ENCODE measurements at places on chromosomes 12 and 14.

DNA sequence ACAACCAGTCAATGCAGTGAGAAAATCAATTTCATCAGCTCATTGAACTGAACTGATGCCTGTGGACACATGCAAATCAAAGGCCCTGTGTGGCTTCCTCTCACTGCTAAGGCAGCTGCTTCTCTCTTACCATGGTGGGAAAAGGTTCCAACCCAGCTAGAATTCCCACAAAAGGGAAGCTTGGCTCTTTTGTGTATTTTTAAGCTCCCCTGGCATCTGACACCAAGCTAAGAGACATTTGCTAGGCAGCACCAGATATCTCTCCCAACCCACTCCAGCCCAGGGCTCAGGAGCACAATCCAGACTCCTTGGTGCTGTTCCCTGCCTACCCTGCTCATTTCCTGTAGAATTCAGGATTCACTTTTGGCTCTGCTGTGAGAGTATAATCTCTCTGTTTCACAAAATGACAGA, 129.6 kb downstream of the GXYLT1 start:
- DNase-seq, result no peak

DNA sequence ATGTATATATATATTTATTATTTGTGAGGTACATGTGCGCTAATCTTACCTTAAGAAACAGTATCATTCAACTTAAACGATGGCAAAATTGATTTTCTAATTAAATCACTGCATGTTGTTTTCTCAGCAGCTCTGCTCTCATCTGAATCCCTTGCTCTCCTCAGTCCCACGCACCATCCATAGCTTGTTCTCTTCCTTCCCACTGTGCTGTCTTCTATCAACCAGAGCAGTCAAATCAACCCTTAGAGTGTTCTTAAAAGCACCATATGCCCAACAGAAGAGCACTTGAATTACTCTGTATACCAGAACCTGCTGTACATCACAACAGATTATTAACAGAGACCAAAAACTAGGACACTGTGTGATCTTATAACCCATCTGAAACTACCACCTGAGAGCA, 209.4 kb upstream of the G2E3 start:
- no peak for DNase-seq

GRCh38 chr14:104218361-104219180, 80.2 kb downstream of the KIF26A start:
- DNase-seq, result no peak

GRCh38 chr14:69317102-69317755, 57.3 kb downstream of the GALNT16 start:
- DNase-seq, result no peak

DNA sequence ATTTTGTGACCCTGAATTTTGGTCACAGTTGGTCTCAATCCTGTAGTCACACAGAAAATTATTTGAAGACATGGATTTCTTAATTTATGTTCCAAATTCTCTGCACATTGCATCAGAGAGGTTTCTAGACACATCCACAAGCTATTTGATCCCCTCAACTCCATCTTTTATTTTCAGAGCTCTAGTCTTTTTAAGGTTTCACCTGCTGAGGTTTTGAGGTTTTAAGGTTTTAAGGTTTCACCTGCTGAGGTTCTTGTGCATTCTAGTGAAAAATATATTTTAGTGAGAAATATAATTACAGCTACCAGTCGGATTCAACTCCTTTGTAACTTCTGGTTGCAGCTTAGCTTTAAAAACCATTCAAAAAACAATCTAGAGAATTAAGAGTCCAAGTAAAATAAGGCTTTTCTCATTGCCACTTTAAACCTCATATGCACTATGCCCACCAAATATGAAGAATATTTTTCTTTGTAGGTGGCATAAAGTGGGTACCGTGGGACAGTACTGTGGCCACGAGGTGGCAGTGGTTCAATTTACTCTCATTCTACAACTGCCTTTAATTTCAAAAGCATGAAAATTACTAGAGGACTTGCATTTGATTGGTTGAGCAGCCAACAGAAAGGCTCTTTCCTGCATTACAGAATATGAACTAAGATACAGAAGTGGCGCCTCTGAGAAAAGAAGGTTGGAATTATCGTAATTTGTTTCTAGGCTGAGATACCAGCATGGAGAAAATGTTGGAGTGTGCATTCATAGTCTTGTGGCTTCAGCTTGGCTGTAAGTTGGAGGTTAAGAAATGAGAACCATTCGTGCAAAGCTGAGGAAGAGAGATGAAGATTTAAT, 366.5 kb upstream of the OR4E1 start:
- peak; percentile 80 for DNase-seq

- DNase-seq, result no peak
Observed at GRCh38 chr12:23930599-23930998, 18.9 kb downstream of the SOX5 start.

- no peak for DNase-seq
Observed at GRCh38 chr14:38255408-38255672, 553 bp downstream of the CLEC14A start.

DNA sequence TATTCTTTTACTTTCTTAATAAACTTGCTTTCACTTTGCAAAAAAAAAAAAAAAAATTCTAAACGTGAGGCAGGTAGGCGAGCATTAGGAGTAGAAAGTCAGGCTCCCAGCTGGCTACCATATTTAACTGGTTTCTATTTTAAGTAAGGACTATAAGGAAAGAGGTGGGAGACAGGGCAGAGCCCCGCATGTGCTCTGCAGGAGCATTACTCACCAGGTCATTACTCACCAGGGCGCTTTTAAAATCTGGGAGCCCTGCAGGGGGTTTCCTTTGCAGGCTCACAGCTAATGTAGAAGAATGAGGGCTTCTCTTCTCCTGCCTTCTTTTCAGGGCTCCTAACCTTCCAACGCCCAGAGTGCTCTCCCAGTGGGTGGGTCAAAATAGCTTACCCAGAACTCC, 14.0 kb upstream of the DPF3 start:
- no peak for DNase-seq

GRCh38 chr12:26748412-26748740, 84.6 kb downstream of the ITPR2 start:
- DNase-seq, result no peak

- peak; percentile 97 for DNase-seq
Observed at GRCh38 chr12:66169221-66170170, at the start of gene TMBIM4. Gene TMBIM4 (minus strand): TSS chr12:66169996. CDS start chr12:66169951, 45 bp downstream.

DNA sequence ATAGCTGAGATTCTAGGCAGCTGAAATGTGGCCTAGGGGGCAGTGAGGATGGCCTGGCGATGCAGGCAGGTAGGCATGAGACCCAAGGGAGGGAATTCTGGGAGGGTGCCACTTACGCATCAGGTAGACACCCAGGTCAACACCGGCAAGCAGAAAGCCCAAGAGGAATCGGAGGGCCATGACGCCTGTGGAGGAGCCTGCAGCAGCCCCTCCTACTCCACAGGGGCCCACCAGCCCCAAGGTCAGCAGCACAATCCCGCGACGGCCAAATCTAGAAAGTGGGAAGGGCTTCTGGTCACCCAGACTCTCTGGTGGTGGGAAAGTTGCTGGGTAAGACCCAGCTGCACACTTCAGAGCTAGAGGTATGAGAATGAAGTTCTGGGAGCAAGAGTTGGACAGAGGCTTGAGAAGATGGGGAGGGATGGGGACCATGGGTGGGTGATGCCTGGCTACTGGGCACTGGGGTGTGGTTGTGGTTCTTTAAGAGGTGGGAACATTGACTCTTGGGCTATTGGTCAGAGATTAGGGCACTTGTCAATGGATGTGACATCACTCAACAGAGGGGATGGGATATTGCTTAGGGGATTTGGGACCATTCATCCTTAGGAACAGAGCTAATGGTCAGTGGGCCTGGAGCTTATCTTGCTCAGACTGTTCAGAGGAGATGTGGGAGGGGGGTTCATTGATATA, 3.4 kb downstream of the SLC22A17 start:
- DNase-seq, result no peak

DNA sequence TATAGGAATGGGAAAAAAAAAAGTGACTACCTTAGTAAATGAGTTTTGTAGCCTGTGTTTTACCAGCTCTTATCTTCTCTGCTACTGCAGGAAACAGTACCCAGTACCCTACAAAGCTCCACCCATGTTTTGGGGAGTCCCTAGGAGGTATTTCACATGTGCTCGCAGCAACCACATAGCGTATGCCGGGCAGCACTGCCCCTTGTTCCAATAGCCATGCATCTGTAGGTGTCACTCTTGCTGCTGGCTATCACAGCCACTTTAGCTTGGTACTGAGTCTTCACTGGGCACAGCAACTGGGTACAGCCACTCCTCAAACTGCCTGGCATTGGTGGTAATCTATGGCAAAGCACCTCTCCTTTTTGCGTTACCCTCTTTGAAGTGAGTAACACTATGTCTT, 2.0 kb upstream of the MDM1 start:
- DNase-seq, result peak; percentile 95

DNA sequence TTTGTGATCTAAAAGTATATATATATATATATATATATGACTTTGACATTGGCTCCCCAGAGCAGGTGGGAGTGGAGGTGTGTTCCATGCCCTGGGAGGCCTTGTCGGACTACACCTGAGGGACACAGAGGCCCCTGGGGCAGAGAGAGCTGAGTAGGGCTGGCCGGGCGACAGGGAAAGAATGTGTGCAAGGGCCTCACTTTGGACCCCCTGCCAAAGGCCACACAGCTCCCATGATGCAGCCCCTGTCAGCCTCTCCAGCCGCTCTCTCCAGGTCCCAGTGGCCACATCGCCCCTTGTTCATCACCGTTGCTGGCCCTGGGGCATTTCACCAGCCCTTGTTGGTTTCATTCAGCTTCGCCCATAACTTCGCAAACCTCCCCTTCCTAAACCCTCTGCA, 123.9 kb downstream of the BCL11B start:
- no peak for DNase-seq

DNA sequence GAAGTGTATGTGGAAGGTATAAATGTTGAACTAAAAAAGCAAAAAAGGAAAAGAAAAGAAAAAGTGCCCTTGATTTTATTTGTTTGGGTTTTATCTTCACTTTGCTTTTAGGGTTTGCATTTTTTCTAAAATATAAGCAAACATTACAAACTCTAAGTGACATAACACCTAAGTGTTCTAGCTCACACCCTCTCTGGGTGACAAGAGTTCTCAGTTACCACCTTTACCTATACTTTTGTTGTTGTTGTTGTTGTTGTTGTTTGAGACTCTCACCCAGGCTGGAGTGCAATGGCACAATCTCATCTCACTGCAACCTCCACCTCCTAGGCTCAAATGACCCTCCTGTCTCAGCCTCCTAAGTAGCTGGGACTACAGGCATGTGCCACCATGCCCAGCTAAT, 13.0 kb downstream of the KLRG1 start:
- no peak for DNase-seq

DNA sequence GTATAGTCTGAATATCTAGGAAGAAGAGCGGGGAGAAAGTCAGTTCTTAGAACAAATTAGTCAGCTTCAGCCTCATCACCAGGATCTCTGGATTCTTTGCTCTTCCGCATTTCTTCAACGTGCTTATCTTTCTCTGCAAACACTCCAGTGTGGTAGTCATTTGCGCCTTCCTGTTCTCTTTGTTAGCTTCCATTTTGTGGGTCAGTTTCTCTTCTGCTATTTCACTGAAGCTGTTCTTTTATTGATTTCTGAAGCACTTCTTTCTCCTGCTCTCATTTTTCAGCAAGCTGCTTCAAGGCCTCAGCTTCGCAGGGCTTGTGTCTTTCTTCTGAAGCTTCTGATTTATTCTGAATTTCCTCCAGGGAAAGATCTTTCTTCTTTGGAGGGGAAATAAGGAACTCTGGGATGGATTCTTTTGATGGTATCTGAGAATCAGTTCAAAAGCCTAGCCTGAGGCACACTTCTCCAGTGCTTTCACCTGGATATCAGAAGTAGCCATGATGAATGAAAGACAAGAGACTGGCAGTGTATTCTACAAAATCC, 13.5 kb downstream of the AMN1 start:
- DNase-seq, result peak; percentile 94

DNA sequence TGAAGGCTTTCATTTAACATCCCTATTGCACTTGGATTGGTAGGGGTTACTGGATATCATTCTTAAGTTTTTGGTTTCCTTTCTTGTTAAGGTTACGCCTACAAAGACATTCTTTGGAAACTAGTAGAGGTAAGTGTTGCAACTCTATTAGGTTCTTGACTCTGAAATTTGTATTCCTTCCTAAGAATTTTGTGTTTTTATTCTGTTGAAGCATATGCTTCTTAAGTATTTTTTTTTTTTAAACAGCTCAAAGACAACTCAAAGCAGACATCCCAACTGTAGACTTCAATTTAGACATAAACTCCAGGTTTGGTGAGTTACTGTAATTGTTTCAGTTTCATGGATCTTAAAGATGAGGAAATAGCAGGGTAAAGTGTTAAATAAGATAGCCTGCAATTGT, 1.1 kb upstream of the RBMS2 start:
- DNase-seq, result no peak

DNA sequence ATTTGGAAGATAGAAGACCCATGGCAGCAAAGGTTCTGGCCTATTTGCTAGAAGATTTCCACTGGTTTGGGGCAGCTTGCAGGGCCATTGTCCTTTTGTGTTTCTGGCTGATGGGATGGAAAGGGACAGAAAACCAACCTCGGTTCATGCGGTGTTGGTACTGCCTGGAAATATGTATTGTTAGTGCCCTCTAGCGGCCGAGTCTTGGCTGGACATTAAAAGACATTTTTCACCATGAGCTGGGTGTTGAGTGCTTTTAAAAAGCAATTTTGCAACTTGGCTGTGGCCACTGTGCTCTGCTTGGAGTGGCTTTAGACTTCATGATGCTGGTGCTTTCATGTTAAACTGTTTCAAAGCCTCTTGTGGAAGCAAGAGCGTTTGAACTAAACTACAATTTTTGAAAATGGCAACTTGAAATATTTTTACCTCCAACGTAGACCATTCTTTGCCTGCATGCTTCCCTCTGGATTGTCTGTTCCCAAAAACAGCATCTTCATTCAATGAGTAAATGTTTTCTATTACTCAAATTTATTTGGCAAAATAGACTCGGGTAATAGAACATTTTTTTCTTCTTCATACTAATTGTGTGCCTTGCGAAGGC, 102.7 kb upstream of the TBX5 start:
- peak; percentile 76 for DNase-seq

- DNase-seq, result peak; percentile 8
Observed at GRCh38 chr12:20731274-20731673, 36.1 kb downstream of the SLCO1C1 start.
